ENCODE measurements at places on chromosomes 11 and 22. TPM values are rescaled to one million over a fixed set of nuclear protein-coding genes. Genes with fewer than 3 reads are reported as not detected.
A peak's percentile ranks its signal among the peaks of the same experiment; 100 is the strongest.

The PIWIL4 gene
- 1.6 TPM for total RNA-seq

The ACR gene
- total RNA-seq = not detected

The CSNK2A3 gene
- 1.3 TPM for total RNA-seq

DNA sequence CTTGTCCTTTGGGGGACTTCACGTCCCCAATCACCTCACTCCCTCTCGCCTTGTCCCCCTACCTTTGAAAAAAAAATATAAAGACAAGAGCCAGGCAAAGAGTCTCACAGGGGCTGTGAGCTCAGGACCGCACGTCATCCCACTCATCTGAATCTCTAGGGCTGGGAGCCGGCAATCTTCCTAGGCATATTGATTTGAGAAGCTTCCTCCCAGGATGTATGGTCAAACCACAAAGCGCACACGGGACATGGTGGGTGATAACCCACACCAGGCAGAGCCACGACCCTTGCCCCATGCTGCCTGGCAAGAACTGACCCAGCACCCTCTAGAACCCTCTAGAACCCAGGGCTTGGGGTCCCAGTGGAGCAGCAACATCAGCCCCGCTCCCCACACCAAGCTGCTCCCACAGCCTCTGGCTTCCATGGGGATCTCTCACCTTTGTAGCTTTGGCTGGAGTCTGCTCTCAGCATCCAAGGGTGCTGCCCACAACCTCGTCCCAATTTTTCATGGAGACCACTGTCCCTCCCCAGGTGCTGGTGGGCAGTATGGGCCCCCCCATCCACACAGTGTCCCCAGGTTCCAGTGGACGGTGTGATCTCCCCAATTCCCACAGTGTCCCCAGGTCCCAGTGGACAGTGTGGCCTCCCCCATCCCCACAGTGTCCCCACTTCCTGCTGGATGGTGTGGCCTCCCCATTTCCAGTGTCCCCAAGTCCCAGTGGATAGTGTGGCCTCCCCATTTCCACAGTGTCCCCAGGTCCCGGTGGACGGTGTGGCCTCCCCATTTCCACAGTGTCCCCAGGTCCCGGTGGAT lies 85.2 kb upstream of the FGF3 start:
- H3K4me1 ChIP-seq = no peaks in the 10 kb centered on the region
- no peak for DNase-seq
- no peak overlapping the region for H3K27ac ChIP-seq
- H3K27me3 ChIP-seq = peaks cover 10% of the 10 kb centered on the region
- H3K4me3 ChIP-seq = no peak overlapping the region
- no peaks in the 10 kb centered on the region for H3K36me3 ChIP-seq

- no peak for DNase-seq
- H3K4me3 ChIP-seq = no peak overlapping the region
- H3K36me3 ChIP-seq = no peaks in the 10 kb centered on the region
- H3K27ac ChIP-seq = no peak overlapping the region
- no peaks in the 10 kb centered on the region for H3K27me3 ChIP-seq
Observed at GRCh38 chr11:79482800-79483199, 42.0 kb upstream of the TENM4 start.

- H3K4me3 ChIP-seq = peak overlapping the region; percentile 92
- peak overlapping the region; percentile 91 for H3K27ac ChIP-seq
- DNase-seq = no peak
Observed at GRCh38 chr11:62669420-62670161, 1.9 kb upstream of the UQCC3 start.

DNA sequence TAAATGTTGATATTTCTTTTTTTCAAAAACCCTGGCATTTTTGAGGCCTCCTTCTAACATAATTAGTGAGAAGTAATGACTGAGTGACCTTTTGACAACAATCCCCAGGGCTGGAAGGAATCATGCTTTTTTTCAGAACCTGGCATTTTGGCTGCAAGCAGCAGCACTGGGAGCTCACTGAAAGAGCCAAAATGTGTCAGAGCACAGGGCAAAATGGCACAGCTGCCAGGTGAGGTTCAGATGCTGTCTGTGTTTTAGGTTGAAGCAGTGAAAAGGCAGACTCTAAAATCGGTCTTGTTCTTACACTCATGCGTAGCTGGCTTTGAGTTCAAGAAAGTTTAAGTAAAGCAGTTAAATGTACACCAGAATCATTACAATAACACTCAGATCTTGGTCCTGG lies 1063.8 kb downstream of the DLG2 start:
- H3K27me3 ChIP-seq = no peaks in the 10 kb centered on the region
- H3K27ac ChIP-seq = no peak overlapping the region
- DNase-seq = no peak
- H3K4me3 ChIP-seq = no peak overlapping the region
- no peaks in the 10 kb centered on the region for H3K36me3 ChIP-seq

- DNase-seq = no peak
- H3K36me3 ChIP-seq = no peaks in the 10 kb centered on the region
- H3K4me3 ChIP-seq = no peak overlapping the region
- H3K27me3 ChIP-seq = no peaks in the 10 kb centered on the region
- no peak overlapping the region for H3K27ac ChIP-seq
Observed at GRCh38 chr22:43570531-43571165, 158.8 kb downstream of the MPPED1 start.
